ENCODE measurements at places on chromosomes 7 and 10. TPM values are rescaled to one million over a fixed set of nuclear protein-coding genes. Genes with fewer than 3 reads are reported as not detected.

DNA sequence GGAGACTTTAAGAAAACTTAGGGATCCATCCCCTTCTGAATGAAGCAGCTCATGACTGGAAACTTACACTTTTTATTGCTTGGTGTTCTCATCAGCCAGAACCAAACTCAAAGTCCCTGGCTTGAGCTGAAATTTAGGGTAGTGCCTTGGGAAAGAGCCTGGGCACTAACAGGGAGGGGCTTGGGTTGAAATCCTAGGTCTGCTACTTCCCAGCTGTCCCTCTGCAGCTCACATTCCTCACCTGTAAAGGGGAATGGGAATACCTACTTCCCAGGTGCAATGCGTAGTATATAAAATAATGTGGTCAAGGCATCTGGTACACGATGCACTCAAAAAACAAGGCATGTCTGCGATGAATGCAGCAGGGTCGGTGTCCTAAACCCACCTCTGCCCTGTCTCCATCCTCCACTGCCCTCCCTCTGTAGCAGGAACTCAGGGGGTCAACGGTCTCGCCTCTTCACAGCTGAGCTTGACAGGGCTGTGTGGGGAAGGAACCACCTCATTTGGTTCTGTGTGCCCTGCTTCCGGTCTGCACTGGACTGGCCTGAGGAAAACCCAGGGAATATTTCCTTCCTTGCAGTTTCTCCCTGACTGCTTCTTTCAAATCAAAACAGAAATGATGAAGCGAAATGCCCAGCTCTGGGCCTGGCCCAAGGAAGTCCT is 80.0 kb downstream of the COBL start:
- no peak for DNase-seq

GRCh38 chr7:12314199-12314598 is 89.5 kb downstream of the VWDE start:
- no peak for DNase-seq

GRCh38 chr10:75187961-75188426 is 22.6 kb upstream of the VDAC2 start:
- peak; percentile 93 for DNase-seq

Gene OR6B1
- not detected for total RNA-seq

Measured in bronchial epithelial cell (primary cell).